Caki2 (cell line): ENCODE measurements at places on chromosomes 6 and 20. TPM values are rescaled to one million over a fixed set of nuclear protein-coding genes. Genes with fewer than 3 reads are reported as not detected.
A peak's percentile ranks its signal among the peaks of the same experiment; 100 is the strongest.

DNA sequence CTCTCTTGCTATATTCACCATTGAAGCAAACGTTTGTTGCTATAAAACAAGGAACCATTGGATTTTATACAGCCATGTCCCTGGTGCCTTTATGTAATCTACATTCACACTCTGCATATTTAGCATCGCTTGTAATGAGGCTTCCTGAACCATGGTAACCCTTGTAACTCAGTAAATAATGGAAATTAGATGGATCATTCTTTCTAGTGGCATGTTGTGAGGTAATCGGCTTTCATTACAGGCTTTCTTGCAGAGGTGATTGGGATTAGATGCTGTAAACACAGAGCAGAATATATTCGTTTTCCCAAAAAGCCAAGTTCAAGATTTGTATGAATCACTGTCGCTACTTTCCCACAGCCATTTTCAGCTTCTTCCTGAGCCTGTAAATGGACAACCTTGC lies 36.1 kb downstream of the SMPDL3A start:
- DNase-seq, result no peak

- DNase-seq, result no peak
These were observed 83.2 kb downstream of the MDGA1 start for GRCh38 chr6:37614491-37614890.

- no peak for DNase-seq
These were observed 22.7 kb upstream of the NTSR1 start for GRCh38 chr20:62685781-62686555.

DNA sequence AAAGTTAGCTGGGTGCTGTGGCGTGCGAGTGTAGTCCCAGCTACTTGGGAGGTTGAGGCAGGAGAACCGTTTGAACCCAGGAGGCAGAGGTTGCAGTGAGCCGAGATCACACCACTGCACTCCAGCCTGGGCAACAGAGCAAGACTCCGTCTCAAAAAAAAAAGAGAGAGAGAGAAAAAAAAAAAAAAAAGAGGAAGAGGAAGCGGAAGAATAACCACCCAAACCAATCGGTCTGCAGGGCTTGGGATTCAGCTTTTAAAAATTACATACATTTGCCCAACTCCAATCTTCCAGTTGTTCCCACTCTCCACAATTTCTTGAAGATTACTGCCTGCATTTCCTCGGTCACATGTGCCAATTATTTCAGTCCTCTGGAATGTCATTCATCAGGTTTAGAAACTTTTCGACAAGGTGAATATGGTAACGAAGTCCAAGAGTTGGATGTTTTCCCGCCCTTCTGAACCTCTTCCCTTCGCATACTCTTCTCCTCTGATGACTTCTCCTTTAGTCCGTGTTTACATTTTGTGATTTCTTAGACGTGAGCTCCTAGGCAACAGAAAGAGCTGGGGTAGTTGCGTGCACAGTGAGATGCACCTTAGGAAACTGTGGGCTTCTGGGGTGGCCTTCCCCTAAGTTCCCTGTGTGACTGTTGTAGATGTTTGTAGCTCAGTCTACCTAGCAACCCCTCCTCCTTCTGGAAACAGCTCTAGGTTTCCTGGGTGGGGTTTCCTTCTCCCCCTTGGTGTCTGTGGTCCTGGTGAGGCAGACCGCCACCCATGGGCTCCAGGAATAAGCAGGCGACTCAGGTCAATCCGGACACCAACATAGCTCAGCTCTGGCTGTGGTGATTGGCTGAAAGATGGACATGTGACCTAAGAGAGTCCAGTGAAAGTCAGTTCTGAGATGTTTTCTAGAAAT lies 63.0 kb upstream of the NCOA3 start:
- DNase-seq, result peak; percentile 85

Gene RAB32
- 129 and 163 TPM in 2 replicates for total RNA-seq
